ENCODE measurements at places on chromosomes 1 and 21.

GRCh38 chr1:239998312-239998649, 93.4 kb upstream of the FMN2 start:
- no peak for DNase-seq

DNA sequence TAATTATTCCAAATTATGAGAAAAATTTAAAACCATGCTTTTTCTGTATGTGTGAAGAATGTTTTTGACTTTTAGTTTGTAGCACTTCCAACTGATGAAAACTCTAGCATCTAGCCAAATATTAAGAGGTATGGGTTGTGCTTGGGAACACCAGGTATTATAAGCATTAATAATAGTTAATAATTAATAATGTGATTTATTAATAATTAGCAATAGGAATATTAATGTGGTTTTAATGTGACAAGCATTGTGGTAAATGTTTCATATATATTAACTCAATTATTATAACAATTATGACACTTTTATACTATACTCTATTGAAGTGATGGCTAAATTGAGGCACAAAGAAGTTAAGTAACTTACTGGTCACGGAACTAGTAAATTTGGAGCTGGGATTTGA, 7.9 kb downstream of the SLC30A7 start:
- no peak for DNase-seq

DNA sequence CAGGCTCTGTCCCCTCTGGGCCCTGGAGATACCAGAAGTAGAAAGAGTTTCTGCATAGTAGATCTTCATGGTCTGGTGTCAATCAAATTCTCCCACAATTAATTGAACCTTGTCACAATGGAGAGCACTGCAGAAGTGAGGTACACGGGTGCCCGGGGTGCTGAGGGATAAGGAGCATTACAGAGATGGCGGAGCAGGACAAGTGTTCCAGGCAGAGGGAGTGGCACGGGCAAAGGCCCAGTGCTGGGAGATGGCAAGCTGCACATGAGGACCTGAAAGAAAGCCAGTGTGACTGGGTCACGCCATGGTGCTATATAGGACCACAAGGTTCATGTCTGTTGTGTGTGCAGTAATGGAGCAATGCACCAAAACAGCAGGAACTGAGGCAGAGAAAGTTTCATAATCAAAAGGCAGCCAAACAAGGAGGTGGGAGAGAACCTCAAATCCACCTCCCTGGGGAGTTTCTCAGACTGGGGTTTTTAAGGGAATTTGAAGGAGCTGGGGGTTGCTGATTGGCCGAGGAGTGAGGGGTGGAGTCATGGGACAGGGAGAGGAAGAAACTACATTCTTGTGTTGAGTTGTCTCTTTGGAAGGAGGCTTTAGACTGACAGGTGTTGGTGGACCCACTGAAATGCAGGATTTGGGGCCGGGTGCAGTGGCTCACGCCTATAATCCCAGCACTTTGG, 27.7 kb downstream of the ACOT11 start:
- no peak for DNase-seq

DNA sequence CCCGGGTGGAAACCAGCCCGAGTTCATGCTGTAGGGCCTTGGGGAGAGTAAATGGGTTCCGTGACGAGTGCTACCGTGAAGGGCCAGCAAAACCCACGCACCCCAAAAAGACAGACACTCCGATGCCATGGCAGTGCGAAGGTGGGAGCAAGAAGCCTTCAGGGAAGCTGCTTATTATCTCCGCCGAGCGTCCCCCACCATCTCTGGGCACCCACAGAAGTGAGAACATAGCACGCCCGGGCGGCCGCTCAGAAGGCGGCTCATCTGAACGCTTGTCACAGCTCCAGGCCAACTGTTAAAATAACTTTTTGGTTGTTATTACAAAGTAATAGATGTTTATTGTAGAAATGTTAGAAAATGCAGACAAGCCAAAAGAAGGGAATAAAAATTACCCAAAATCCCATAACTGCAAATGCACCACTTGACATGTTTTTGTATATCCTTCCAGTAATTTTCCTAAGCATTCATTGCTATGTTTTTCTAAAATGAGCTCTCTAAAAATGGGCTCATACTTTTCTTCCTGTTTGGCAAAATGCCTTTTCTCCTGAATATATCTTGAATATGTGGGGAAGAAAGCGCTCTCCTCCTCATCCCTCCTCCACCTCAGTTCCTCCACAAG, 234.9 kb downstream of the NPHP4 start:
- no peak for DNase-seq

All from NCI-H1694 treated with DMSO at 0.1 percent for 48 hours (cell line).